ENCODE measurements at places on chromosomes 13 and 19.

DNA sequence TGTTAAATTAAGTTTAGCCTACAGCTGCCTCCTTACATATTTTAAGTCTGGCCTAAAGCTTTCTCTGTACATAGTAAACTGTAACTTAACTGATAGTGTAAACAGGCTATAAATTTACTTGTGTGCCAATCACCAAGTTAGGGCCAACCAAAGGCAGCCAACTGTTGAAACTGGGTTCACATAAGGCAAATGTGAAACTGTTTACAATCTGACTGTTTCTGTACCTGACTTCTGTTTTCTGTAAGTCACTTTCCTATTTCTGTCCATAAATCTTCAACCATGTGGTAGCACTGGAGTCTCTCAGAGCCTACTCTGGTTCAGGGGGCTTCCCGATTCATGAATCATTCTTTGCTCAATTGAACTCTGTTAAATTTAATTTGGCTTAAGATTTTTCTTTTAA is 103.1 kb downstream of the RAP2A start:
- DNase-seq, result no peak

- no peak for DNase-seq
These were observed 70.6 kb upstream of the MEDAG start for GRCh38 chr13:30835442-30835841.

GRCh38 chr19:27780367-27781075 is 1432.4 kb downstream of the UQCRFS1 start:
- DNase-seq, result no peak

- DNase-seq, result no peak
These were observed 114.5 kb downstream of the SLC7A1 start for GRCh38 chr13:29480893-29481525.

GRCh38 chr19:6271251-6271650 is 8.5 kb downstream of the MLLT1 start:
- DNase-seq, result no peak

DNA sequence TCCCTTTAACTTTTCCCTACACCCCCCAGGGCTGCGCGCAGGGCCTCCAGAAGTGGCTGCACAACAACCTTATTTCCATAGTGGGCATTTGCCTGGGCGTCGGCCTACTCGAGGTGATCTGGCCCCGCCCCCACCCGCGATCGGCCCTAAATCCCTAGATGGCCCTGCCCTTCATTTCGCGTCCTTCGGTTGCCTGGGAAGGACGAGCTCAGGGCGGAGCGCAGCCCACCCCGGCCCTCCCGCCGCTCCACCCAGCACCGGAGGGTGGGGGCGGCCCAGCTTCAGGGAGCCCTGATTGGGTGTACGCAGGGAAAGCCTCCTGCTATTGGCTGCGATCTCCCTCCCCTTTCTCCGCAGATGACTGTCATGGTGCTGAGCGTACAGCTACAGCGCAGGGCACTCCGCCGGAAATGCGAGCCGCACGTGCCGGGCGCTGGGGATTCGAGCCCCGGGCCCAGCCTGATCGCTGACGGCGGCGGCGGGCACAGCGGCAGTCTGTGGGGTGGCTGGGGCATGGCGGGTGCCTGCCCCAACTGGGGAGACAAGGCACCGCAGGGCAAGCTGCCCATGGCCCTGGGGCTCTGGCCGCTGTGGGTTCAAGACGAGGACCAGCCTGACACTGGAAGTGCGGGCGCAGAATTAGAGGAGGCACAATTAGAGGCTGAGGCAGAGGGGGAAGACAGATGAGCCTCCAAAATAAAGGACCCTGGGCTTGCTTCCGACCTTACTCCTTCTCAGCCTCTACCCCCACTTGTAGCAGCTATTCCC is 4.3 kb downstream of the CD37 start:
- DNase-seq, result no peak

- DNase-seq, result no peak
These were observed 519.5 kb downstream of the DCT start for GRCh38 chr13:93959796-93960533.

GRCh38 chr19:33727331-33727998 is 69.2 kb upstream of the KCTD15 start:
- no peak for DNase-seq

DNA sequence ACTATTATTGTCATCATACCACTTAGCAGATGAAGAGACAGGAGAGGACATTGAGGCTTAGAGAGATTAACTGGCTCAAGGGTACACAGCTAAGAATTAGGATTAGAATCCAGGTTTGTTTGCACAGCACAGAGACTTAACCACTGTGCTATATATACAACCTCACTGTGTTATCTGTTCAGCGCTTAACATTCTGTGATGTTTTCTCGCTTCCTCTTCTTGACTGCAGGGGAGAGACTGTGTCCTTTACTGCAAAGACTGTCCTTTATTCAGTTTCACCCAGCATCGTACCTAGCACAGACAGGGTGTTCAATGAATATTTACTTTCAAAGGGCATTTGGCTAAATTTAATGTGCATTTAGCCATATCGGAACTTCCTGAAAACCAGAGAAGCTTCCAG is 54.9 kb upstream of the PCDH8 start:
- no peak for DNase-seq

DNA sequence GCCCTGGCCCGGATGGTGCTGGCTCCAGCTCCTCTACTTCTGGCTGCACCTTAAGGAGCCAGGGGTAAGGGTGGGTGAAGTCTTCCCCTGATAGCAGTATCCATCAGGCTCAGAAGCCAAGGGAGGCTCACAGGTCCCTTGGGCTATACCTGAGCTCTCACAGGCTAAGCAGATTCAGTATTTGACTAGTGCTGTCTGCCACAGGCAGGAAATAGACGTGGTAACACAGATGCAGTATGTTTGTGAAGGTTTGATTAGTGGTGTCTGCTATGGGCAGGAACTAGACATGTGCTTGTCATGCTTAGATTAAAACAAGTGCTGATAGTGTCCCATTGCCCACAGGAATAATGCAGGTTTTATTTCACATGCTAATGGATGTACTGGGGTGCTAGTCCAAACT is 4.0 kb downstream of the SYT5 start:
- no peak for DNase-seq

DNA sequence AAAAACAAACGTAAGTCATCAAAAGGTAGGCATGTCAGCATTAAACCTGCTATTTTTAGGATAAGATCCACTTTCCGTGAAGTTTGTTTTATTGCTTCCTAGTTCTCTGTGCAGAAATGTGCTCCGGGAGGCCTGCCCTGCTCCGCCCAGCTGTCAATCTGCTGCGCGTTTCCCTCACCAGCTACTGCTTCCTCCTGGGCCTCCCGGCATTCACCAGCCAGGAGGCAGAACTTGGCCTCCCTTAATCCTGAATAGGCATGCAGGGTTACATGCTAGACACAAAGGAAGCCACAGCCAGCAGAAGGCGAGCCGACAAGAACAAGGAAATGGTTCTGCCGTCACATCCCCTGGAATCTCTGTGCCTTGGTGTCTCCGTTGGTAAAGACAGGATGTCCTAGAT is 386.2 kb downstream of the IRS2 start:
- no peak for DNase-seq

- no peak for DNase-seq
These were observed 319.4 kb upstream of the HTR2A start for GRCh38 chr13:47216176-47216822.

DNA sequence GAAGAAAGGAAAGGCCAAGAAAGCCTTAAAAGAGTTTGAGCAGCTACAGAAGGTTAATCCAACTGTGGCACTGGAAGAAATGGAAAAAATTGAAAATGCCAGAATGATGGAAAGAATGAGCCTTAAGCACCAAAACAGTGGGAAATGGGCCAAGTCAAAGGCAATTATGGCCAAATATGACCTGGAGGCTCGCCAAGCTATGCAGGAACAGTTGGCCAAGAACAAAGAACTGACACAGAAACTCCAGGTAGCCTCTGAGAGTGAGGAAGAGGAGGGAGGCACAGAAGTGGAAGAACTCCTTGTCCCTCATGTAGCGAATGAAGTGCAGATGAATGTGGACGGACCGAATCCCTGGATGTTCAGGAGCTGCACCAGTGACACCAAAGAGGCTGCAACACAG is 5.1 kb downstream of the UTP14C start:
- no peak for DNase-seq

DNA sequence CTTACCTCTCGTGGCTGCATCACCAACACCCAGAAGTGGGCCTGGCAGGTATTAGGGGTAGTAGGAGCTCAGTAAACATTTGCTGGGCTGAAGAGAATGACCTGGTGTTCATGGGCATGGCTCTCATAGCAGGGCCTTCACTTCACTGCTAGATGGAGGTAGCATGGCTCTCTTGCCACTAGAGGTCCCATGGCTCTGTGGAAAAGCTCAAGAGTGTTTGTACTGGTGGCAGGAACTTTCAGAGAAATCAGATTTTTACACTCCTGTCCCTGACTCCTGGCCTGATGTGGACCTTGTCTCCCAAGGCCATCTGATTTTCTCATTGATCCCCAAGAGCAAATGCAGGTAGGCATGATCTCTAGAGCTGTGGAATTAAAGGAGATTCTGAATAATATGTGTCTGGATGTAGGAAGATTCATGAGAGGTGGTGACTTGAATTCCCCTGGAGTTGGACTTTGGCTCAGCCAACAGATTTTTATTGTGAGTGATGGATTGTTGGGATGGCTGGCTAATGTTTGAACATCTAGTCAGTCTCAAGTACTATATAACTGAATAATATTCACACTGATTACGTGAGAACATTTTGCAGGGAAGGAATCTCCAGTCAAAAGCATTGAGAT is 5.7 kb downstream of the ZNF574 start:
- DNase-seq, result no peak

DNA sequence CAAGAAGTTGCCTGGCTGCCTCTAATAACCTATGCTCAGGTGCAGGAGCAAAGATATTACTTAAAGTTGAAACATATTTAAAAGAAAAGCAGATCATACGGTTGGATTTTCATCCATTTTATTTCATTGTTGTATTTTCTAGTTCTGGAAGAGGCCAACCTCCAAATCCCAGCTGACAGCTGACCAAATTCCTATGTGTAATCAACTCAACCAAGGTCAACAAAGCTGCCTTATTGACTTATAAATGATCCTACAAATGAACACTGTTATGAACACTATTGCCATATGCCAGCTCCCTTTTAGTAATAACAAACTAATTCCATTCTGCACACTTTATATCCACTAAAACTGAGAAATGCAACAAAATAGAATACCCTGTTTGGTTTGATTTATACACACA is 1537.4 kb downstream of the SLITRK1 start:
- no peak for DNase-seq

GRCh38 chr13:84430015-84430414 is 547.7 kb upstream of the SLITRK1 start:
- no peak for DNase-seq

- DNase-seq, result no peak
These were observed 727.1 kb upstream of the KLHL1 start for GRCh38 chr13:70835371-70835770.

DNA sequence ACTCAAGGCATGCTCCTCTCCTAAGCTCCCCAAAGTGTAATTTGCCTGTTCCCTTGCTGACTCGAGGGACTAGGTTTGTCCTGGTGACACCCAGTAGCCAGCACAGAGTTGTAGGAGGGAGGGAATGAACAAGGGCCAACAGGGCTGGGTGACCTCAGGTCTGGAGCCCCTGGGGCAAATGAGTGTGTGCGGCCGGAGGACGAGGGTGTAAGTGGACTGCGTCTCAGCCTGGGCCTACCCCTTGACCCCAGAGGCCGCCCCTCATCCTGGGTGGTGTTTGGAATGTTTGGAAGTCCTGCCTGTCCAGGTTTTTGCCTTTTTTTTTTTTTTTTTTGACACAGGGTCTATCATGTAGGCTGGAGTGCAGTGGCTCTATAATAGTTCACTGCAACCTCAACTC is 1.3 kb upstream of the ZNF653 start:
- no peak for DNase-seq

DNA sequence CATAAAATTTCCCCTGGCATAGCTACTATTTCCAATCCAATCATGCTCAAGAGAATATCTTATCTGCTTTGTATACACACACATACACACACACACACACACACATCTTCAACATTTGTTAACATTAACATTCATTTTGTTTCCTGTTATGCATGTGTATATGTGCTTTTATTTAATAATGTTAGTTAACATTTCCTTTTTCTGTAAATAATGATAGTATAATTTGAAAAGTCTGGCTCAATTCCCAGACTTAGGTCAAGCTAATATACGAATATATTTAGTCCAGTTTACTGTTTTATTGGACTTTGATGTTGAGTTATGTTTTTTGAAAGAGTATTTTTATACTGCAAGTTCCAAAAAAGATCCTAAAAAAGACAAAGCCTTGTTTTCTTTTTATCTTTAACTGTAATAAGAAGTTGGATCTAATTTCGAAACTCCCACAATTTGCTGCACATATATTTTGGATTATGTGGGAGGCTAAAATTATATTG is 1072.4 kb downstream of the EFNB2 start:
- no peak for DNase-seq

DNA sequence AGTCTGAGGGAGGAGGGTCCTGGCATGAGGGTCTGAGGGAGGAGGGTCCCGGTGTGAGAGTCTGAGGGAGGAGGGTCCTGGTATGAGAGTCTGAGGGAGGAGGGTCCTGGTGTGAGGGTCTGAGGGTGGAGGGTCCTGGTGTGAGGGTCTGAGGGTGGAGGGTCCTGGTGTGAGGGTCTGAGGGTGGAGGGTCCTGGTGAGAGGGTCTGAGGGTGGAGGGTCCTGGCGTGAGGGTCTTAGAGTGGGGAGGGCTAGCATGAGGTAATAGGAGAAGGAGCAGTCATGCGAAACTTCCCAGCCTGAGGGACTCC is 194.8 kb downstream of the TEX29 start:
- no peak for DNase-seq

DNA sequence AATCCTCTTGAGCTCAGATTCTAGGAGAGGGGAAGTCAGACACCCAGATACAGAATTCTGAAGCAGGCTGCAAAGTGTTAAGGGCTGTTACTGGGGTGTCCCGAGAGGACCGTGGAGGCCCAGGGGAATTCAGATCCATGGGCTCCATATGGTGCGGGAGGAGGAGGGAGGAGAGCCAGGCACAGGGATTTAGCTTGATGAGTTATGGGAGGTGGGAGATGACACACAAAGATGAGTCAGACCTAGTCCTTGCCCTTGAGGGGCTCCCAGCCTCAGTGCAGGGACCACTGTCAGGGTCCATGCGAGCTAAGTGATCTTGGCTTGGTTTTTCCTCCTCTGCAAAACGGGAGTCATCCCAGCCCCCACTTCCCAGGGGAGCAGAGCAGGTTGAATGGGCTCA is 14.4 kb upstream of the GIPR start:
- no peak for DNase-seq

DNA sequence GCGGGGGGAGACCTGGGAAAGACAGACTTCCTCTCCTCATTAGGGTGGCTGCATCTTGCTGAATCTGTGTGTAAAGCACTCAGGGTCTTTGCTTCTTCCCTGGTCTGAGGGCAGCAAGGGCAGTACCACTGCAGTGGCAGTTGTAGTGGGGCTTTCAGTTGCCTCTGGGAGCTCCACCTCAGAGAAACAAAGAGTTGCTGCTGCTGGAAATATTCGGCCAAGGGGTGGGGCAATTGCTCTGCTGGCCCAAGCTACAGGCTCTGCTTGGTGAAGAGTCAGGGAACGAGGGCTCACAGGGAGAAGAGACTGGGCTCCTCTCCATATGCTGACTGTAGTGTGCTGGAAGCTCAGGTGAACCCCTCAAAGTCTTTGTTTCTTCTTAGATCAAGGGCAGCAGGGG is 52.5 kb downstream of the POSTN start:
- no peak for DNase-seq
